Cortex of kidney (tissue), 1 donor: ENCODE measurements at places on chromosomes 12 and 14.

DNA sequence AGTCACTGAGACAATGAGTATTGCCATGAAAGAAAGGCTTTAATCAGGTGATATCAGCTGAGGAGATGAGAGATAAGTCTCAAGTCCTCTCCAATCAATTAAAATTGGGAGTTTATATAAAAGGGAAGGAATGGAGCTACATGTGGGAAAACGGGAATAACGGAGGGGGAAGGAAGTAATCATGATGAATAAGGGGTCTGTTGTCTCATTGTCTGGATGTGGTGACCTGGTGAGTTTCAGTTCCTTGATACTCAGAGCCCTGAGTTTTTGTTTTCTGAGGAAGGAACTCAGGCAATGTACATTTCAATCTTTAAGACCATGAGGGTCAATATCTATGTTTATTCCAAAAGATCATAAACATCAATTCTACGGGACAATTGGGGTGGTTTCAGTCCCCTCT, 198.8 kb downstream of the KITLG start:
- no peak for DNase-seq

DNA sequence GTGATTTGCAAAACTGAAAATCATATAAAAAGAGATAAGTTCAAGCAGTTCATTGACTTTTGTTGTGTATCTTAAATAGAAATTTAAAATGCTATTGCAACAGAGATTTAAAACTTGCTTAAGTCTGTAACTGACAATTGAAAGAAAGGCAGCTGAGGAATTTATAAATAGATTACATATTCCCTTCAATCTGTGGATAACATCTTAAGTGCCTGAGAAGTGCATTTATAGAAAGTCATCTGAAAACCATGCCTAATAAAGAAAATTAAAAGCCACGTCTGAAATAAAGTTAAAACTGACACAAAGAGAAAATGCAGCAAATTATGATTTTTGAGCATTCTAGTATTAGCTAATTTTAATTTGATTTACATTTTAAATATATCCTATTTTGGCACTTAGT, 479.8 kb downstream of the MDGA2 start:
- no peak for DNase-seq

- no peak for DNase-seq
These were observed 312.3 kb downstream of the ATP23 start for GRCh38 chr12:58253663-58254062.

DNA sequence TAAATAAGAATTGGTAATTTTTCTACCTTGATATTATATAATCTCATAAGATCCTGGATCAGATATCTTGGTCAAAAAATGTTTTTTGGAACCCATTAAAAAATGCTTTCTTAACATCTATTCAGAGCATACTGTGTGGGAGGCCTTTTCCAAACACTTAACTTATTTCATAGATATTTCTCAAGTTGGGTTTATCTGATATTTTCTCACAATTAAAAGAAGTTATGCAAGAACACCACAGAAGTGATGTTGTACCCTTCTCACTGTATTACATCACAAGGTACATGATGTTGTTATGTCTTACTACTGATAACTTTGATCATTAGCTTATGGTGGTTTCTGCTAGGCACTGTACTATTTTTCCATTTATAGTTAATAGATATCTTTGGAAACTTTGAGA, 23.4 kb upstream of the PRPF39 start:
- no peak for DNase-seq

- DNase-seq = no peak
These were observed 26.8 kb downstream of the AREL1 start for GRCh38 chr14:74685921-74686678.

- no peak for DNase-seq
These were observed 17.3 kb upstream of the YY1 start for GRCh38 chr14:100221533-100222223.

GRCh38 chr12:111014547-111014946, 94.2 kb upstream of the MYL2 start:
- no peak for DNase-seq

- no peak for DNase-seq
These were observed 21.0 kb upstream of the HMGA2 start for GRCh38 chr12:65803251-65803650.

DNA sequence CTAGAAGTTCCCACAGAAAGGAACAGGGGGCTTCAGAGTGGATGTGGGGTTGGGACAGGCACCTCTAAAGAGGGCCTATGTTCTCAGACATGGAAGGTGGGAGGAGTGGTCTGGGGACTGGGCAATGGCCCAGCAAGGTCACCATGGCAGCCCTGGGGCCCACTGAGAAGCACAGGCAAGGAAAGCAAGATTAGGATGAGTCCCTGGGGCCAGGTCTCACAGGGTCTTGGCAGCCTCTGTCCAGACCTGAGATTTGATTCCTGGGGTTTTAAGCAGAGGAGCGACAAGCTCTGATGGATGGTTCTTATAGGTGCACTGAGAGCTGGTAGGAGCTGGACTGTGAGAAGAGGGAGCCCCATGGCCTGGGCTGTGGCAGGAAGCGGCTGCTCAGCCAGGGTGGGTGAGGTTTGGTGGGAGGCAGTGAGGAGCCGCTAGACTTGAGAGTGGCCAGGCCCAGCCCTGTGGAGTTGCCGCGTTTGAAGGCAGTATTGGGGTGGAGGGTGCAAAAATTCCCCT, 44.0 kb downstream of the DLK1 start:
- no peak for DNase-seq

DNA sequence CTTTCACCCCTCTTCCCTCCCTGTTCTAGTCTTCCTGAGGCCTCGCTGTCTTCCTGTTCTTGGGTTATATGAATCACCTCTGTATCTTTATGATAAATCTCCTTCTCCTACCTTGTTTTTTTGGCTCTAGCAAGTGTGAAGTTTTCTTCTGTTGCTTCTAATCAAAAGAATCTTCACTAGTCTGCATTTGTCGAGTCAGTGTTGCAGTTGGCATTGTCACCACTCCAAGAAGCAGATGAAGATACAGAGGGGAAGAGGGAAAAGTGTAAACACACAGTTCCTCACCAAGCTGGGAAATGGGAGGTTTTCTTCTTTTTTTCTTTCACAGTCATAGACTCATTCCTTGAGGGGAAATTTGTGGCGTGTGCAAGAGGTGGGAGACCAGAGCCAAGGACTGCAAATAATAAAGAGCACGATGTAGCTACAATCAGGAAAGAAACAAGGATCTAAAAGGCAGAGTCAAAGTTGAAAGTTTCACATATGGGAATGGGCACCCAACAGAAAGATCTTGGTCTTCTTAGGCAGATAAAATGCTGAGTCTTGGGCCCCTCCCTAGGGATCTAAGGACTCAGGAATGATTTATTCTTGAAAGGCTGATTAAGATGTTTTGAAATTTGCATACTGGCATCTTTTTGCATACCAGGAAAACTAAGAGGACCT, 22.2 kb upstream of the PRICKLE1 start:
- no peak for DNase-seq

DNA sequence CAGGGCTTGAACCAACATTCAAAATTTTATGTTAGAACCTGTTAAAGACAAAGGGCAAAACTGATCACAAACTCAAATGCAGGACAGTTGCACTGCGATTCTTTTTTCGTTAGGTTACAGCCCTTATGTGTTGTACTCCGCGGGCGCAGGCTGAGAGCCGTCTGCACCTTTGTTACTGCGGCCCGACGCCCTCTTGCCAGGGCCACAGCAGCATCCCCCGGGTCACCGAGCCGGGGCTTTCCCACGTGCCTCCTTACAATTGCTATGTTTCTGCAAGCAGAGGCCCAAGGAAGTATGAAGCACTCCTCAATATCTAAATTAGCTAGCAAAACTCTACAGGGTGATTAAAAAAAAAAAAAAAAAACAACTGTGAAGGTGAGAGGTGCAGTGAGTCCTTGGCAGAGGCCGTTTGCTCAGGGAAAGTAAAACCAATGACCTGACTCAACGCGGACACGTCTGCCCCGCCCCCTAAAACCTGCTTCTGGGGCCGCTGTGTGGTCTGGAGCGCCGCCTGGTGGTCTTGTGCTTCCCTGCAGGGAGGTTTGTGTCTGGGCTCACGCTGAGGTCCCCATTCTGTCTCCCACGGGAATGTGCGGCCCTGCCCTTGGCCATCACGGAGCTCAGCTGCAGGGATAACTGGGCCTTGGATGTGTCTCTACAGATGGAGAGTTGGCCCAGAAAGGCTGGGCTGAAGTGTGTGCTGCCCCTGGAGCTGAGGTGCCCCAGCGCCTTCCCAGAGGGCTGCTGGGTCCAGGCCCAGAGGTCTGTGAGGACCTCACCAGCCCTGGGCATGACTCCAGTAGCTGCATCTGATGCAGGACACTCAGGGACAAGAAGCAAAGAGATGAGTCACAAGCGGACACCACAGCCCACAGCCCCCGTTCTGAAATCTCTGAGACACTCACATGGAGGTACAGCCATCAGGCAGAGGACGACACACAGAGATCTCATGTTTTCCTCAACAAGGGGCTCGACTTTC, 418.5 kb downstream of the TMEM121 start:
- no peak for DNase-seq

- DNase-seq = no peak
These were observed 178.1 kb upstream of the ARHGAP5 start for GRCh38 chr14:31898838-31899528.

DNA sequence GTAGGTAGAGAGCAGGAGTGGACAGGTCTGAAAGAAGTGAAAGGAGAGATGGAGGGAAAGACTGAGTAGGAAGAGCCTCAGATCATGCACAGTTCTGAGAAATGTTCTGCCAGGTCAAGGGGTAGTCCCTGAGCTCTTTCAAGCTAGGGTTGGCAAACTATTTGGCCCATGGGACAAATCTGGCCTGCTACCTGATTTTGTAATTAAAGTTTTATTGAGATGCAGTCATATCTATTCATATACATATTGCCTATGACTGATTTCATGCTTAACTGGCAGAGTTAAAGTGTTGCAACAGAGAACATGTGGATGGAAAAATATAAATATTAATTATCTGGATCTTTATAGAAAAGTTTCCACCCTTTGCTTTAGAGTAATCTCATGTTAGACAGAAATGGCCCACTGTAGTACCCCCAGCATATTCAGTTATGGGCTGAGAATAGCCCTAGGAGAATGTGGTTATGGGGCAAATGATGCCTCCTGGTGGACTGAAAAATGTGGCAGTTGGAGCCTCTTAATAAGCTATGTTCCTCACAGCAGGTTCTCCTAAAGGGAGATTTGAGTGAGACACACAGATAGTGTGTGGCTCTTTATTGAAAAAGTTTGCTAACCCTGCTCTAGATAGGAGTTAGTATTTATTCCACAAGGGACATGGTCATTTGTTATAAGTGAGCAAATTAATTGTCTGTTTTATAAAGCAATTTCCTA, 476.9 kb downstream of the LRIG3 start:
- no peak for DNase-seq

DNA sequence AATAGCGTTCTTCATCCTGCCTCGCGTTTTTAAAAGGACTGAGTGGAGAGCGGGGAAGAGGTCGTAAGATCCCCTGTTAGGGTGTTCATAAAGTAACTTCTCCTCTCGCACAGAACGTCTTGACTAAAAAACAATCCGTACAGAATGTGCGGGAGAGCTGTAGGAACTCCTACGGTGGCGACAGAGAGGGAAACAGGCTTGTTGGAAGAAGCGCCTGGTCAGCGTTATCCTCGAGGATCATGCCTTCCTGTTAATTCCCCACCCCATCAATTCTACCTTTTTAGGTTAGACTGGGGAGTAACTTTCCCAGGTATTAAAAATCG, 399 bp upstream of the WASHC4 start:
- no peak for DNase-seq

DNA sequence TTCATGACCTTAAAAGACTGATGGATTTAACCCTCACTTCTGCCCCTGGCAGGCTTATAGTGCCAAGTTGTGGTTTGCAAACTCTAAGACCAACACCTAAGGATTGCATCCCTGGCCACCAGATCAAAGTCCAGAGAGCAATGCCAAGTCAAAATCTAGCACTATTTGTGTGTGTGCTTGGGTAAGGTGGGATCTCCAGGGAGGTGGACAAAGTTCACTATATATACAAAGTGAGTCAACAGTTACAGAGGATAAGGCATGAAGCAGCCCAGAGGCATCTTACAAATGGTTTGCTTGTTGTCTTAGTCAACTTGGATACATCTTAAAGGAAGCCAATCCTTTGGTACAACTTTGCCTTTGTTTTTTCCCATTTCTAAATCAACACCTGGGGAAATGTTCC, 137.3 kb downstream of the MSRB3 start:
- no peak for DNase-seq

DNA sequence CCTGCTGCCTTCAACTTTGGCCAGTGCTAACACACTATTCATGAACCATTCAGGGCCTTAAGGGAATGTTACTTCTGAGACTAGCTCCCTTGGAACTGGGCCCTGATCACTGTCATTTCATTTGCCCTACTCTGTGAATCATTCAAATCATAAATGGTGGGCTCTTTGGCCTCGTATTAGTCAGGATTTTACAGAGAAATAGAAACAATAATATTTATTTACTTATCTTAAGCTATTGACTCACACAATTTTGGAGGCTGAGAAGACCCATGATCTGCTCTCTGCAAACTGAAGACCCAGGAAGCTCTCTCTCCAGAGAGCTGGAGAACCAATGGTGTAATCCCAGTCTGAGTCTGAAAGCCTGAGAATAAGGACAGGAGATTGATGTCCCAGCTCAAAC, 398.5 kb downstream of the LRIG3 start:
- no peak for DNase-seq

DNA sequence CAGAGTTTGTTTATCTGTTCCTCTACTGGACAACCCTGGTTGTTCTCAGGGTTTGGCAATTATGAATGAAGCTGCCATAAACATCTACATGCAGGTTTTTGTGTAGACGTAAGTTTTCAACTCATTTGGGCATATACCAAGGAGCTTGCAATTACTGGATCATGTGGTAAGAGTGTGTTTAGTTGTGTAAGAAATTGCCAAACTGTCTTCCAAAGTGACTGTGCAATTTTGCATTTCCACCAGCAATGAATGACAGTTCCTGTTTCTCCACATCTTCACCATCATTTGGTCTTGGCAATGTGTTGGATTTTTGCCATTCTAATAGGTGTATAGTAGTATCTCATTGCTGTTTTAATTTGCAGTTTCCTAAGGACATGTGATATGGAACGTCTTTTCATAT, 39.8 kb upstream of the FBXO33 start:
- DNase-seq = no peak

- no peak for DNase-seq
These were observed 10.8 kb upstream of the GYS2 start for GRCh38 chr12:21615431-21615830.

GRCh38 chr14:41609704-41610183, 3.1 kb downstream of the LRFN5 start:
- DNase-seq = no peak

- no peak for DNase-seq
These were observed 130.4 kb upstream of the NTF3 start for GRCh38 chr12:5301539-5301938.

- DNase-seq = no peak
These were observed 42.2 kb upstream of the DBX2 start for GRCh38 chr12:45093051-45093450.

GRCh38 chr12:40015345-40015744, 90.5 kb downstream of the SLC2A13 start:
- no peak for DNase-seq

DNA sequence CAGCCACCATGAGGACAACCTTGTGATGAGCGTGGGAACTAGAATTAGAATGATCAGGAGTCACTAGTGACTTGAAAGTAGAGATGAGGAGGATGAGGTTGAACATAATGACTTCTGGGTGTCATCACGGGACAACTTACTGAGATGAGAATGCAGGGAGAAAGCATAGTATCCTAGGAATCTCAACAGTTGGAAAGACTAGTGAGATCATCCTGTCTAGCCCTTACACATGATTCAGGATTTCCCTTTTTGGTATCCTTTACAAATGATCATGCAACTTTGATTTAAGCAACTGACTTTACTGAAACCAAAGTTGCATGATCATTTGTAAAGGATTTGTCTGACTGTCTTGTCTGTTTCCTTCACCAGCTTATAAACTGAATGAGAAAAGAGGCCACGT, 51.8 kb upstream of the HIF1A start:
- DNase-seq = no peak

- no peak for DNase-seq
These were observed 31.5 kb downstream of the HEATR5A start for GRCh38 chr14:31388687-31389413.
